ENCODE measurements at places on chromosomes 5 and 9.

DNA sequence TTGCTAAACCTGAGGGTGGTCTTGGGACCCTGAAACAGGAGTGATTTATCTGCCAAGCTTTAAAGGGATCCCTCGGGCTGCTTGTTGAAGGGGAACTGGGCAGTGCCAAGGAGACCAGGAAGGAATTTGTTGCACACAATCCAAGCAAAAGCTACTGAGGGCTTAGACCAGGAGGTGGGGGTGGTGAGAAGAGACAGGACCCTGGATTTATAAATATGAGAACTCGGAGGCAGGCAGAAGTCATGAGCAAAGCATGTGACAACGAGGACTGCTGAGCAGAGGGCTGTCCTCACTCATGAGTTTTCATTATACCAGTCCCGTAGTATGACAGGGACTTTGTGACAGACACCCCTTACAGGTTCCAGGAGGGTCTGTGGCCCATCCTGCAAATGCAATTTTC is 237.3 kb downstream of the DRD1 start:
- DNase-seq = no peak

- DNase-seq = no peak
These were observed 15.5 kb downstream of the TRIM7 start for GRCh38 chr5:181189363-181189961.

- DNase-seq = no peak
These were observed 83.2 kb upstream of the TBCA start for GRCh38 chr5:77859306-77859705.

DNA sequence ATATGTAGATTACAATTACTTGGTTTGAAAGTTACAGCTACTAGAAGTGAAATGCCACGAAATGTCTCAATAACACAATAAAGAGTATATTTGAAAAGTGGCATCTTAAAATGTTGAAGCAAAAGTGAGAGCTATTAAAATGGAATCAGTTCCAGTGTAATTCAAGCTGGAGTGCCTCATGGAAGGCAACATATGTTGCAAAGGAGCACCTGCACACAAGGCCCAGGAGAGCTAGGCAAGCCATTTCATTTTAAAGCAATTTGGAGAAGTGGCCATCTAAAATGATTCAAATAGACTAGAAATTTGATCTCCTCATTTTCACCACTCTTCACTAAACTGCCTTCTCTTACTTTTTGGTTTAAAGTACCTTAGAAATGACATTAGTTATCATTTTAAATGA is 167.8 kb downstream of the GABRB2 start:
- DNase-seq = no peak

DNA sequence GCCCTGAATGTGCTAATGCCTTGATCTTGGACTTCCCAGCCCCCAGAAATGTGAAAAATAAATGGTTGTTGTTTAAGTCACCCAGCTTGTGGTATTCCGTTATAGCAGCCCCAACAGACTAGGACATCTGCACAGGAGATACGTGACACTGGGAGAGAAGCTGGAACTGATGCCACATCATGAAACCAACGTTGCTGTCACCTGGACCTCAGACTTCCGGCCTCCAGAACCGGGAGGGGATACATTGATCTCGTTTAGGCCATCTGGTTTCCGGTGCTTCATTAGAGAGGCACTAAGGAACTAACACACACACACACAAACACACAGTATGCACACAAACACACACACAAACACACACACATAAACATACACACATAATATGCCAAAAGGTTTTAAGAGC is 75.0 kb upstream of the ICE1 start:
- DNase-seq = no peak

DNA sequence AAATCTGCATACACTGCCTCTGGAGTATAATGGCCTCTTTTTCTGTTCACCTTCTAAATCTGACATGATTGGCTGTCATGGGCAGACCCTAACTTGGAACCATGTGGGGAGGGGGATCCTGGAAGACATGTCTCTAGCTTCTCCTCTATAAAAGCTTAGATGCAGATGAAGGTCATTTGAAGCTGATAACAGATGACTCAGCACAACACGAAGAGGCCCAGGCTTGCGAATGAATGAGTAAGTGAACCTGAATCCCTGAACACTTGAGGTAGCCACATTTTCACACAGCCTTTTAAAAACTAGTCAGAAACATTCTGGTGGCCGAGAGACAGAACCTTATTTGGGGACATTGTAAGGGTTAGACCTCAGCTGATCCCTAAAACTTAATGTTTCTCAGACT is 282.6 kb downstream of the ELAVL2 start:
- no peak for DNase-seq

DNA sequence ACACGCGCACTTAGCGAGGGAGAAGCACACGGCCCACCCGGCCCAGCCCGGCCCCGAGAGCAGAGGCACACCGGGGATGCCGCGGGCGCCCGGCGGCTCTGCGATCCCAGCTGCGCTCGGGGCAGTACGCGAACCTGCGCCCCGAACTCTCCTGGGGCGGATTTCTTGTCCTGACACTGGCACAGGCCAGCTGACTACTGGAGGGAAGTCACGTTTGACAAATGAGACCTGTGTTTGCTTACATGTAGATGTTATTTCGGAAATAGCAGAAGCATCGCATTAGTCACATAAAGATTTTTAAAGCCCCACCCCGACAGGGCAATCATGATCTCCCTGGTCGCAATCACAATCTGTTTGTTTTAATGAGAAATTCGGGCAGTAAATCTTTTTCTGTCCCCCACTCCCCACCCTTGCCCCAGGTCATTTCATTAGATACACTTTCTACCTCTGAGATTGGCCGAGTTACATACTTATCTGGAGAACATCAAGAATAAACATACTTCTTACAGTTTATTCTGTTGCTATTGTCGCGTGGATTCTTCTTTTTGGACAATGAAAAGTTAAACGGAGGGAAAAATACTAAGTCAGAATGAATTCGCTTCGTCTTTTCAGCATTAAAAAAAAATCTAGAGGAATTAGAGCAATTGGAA is 518.9 kb downstream of the CTNND2 start:
- DNase-seq = no peak

DNA sequence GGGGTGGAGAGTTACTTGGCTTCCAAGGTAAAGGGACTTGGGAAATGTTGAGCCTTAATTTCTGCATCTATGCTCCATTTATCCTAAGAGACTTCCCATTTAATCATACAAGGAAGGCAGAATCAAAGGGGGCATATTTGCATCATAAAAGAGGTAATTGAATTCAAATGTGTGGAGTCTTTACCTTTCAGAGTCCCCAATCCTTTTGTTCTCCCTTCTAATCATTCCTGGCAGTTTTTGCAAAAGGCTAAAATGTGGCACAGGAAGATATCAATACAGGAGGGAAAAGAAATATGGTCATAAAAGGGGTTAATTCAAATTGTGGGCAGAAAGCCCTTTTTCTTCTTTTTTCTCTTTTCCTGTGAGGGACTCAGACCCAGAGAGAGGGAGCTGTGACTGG is 69.5 kb downstream of the SFXN1 start:
- DNase-seq = no peak

- DNase-seq = no peak
These were observed 404.6 kb upstream of the ARRDC3 start for GRCh38 chr5:91787718-91788117.

GRCh38 chr9:27866741-27867140 is 293.5 kb upstream of the C9orf72 start:
- DNase-seq = no peak

DNA sequence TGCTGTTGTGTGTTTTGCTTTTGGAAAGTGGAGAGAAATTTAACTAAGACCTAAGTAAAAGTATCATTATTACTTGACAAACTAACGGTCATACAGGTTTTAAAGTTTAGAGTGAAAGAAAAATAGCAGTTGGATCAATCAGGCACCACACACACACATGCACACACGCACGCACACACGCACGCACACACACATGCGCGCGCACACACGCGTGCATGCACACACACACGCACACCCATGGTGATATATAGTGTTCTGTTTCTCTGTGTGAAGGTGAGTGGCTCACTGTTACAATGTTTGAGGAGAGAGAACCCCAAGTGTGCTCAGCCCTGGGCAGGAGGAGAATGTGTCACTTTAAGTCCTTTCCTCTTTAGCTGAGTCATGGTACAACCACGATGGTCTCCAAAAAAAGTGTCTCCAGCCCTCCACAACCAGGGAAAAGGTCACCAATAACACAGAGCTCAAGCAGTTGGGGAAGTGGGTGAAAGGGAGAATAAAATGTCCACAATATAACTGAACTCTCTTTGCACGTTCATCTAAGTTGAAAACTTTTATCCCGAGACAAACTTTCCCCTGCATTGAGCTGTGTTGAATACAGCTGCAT is 3.2 kb downstream of the ZNF366 start:
- DNase-seq = no peak

DNA sequence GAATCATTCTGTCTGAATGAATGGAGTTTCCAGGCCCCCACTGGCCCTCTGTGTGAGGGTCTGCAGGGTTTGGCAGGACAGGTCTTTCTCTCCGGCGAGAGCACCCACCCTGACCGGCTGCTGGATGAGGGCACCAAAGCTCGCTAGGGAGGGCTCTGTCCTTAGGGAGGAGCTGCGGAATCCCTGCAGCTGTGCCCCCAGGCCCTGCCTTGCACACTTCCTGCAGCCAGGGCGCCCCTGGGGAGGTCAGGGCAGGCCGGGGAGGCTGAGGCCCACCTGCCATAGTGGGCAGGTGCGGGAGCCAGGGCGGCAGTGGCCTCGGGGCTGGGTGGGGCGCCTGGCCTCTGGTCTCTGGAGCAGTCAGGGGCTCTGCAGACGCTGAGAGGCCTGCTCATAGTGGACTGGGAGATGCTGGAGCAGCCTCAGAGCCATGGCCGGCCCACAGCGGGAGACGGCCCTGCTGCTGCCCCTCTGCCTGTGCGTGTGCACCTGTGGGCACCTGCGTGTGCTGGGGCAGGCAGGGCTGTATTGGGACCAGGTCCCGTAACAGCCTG is 36.1 kb downstream of the EXOC3 start:
- no peak for DNase-seq

DNA sequence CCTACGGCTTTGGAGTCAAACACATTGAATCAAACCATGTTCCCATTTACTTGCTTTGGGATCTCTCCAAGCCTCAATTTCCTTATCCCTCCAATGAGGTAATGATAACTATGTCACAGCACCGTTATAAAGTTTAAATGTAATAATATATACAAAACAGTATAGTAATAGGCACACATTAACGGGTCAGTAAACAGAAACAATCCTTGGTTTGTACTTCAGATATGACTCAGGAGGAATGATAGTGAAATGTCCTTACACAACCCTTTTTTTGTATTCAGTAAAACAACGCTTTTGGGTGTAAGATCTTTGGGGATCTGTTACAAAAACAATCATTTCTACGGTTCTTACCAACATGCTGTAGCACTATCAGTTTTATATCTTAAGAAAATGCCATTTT is 178.5 kb upstream of the GNA14 start:
- DNase-seq = no peak

- no peak for DNase-seq
These were observed 7.3 kb downstream of the CORO2A start for GRCh38 chr9:98185021-98185567.

DNA sequence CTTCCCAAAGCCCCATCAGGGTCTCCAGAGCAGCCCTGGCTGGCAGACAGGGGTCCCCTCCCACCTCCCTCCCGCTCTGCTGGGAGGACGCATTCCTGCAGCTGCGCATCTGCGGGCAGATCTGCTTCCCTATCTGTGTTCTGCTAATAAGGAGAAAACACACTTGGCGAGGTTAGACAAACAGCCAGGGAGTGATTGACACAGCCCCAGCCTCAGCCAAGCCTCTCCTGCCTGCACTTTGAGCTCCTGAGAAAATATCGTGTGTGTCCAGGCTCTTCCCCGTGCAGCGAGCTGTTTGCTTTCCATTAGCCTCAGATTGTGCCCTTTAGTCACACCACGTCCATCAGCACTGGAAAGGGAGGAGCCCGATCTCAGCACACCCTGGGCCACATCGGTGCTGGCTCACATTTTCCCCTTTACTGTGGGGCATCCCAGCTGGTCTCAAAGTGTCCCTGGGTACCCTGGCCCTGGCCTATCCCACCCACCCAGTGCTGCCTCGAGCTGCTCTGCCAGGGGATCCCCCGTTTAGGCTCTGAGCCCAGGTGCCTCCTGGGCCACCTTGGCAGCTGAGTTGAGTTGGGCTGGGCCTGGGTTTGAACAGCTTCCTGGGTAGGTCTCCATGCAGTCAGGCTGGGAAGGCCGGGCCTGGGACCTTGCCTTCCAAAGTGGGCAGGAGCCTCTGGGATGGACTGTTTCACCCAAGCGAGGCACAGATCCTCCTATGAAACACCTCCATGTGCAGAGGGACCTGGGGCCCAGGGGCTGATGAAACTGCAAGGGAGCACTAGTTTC is 61.1 kb downstream of the BARX1 start:
- no peak for DNase-seq

GRCh38 chr5:157603333-157604190 is 28.0 kb upstream of the ADAM19 start:
- no peak for DNase-seq

DNA sequence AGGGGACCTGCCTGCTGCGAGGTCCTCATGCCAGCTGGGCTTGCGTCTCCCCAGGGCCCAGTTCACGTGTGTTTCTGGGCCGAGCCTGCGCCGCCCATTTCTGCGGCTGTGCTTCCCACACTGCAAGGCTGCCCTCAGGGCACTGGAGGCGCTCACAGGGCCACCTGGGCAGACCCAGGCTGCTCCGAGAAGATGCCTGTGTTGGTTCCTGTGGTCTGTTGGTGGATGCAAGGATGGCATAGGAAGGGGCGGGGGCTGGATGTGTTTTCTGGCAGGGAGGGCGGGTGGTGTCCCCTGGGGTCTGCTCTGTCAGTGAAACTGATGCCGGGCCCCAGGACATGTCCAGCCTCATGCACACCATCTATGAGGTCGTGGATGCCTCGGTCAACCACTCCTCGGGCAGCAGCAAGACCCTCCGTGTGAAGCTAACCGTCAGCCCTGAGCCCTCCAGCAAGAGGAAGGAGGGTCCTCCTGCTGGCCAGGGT is 25.9 kb downstream of the NKD2 start:
- DNase-seq = no peak

DNA sequence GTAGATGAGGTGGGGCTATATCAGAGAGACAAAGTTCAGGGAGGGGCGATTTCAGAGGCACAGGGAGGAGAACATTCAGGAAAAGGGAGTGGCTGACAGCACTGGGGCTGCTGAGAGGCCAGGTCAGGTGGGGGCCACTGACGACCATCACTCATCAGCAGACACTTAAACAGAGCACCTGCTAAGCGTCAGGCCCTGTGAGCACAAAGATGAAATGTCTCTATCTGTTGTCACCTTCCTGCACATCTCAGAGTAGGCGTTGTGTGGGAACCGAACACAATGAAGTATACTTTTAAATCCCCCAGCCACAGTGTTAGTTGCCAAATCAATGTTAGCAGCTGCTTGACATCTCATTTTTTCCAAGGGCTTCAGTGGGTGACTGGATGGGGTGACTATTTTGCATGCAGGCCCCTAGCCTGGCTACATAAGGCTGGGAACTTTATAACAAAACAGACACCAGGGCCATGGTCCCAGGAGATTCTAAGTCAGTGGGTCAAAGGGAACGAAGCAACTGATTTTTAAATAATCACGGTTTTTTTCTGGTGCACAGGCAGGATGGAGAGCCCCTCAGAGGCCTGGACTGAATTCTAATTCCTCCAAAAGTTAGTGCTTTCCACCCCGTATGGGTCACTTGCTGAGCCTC is 31.1 kb upstream of the ANKRD18A start:
- DNase-seq = no peak

Measured in neuronal stem cell (in vitro differentiated cells).